ENCODE measurements at places on chromosomes 6 and 20.

DNA sequence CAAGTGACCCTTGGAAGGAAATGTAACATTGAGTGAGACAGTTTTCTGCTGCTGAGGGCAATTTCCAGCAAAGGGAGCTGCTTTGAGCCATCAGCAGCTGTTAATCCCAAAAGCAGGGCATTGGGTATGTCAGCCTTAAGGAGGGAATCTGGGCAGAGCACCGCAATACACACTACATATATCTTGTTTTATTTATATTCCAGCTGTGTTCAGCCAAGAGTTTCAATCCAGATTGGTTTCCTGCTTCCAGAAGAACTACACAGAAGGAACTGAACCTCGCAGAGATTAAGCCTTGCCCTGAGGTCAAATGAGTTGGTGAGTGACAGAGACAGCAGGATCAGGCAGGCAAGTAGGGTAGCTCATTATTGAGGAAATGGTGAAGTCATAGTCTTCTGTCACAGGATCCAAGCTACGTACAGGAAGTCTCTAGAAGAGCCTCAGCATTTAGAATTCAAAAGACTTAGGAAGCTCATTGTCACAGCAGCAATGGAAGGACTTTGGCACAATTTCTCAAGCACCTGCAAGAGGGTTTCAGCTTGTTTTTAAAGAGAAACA, 109.9 kb upstream of the HEY2 start:
- DNase-seq, result no peak

DNA sequence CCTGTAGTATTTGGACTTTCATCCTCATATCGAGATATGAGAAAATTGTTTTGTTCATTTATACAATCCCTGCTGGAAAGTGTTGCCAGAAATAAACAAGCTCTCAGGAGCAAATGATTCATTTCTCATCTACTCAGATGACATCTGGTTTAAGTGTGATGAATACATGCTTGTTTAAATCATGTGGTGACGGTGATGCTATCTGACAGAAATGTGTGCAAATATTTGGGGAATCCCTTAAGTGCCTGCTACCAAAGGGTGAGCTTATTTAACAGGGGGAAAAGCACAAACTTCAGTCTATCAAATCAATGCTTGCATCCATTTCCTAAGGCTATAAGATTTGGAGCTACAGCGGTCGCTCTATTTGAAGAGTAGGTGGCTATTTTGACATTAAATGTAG, 368.3 kb upstream of the SASH1 start:
- peak; percentile 74 for DNase-seq

- DNase-seq, result no peak
These were observed 360.8 kb downstream of the QKI start for GRCh38 chr6:163775313-163775712.

DNA sequence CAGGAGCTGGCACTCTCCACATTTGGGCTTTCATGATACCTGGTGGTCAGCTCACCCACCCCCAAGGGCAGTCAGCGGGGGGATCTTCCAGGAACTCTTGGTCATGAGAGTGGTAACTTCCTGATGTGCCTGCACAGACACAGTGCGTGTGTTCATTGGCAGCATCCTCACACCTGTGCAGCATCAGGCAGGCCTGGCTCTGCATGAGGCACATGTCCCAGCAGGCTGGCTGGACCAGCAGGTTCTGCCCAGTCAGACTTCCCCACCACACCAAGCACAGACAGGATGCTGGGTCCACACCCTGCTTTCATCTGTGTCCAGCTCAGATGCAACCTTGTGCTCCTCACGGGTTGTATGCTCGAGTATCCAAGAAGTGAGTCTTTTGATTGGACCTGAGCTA, 15.7 kb upstream of the UNC93A start:
- DNase-seq, result no peak

- no peak for DNase-seq
These were observed at the start of gene MAPK13 for GRCh38 chr6:36129941-36130666. MAPK13 (plus strand) TSS chr6:36130513; CDS start chr6:36130583, 70 bp downstream.

Data from fibroblast of skin of abdomen (primary cell).